Hematopoietic multipotent progenitor cell treated with erythropoietin and hydrocortisone succinate and interleukin-3 and kit ligand, for 15 days (in vitro differentiated cells): ENCODE measurements at places on chromosomes 7 and 10.

DNA sequence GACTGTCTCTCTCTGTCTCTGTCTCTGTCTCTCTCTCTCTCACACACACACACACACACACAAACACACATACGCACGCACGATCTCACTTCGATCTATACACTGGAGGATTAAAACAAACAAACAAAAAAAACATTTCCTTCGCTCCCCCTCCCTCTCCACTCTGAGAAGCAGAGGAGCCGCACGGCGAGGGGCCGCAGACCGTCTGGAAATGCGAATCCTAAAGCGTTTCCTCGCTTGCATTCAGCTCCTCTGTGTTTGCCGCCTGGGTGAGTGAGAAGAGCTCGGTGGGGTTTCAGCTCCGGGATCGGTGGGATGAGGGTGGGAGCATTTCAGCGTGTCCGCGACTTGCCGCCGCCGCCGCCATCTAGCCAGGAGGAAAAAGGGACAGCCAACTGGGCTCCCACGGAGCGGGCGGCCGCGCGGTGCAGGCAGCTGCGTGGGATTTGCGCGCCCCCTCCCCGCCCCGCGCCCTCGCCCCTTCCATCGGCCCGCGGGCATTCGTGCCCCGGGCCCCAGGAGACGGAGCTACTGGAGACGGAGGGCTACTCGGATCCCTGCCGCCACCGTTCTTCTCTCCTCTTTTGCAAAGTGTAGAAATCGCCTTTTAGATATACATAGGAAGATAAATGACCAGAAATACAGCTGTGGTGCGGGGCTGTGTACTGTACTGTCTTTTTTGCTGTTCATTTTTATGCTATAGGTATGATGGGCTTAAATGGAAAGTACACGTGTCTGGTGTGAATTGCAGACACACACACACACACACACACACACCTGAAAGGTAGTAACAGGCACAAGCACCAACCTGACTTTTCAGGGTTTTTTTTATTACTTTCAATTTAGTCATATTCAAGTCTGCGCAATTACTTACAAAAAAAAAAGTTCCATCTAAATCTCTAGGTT lies 581 bp downstream of the PTPRZ1 start:
- DNase-seq: no peak

DNA sequence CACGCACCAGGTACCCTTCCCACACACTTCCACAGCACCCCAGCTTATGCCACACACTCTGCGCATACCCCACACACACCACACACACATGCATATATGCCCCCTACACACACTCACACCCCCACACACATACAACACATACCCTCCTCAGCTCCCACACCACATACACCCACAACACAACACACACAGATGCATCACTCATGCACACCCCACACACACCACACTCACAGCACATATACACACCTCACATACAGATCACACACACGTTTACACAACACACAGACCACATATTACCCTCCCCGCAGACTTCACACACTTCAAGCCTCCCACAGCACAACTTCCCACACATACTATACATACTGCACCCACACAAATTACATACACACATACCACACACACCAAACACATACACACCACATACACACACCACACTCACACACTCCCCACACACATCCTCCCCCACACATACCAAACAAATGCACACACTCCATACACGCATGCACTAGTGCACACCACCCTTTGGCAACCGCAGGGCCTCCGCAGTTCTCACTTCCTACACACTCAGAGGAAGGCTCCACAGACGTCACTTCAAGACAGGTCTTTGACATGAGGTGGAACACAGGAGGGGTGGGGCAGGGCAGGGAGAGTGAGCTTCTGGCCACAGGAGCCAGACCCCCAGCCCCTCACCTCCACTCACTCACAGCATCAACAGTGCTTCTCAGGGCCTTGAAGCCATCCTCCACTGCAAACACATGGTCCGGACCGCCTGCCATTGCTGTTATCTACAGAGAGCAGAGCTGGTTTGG lies 18.5 kb upstream of the ANTXRL start:
- DNase-seq: no peak

- DNase-seq: no peak
These were observed 142.9 kb downstream of the CDH23 start for GRCh38 chr10:71539442-71540118.

GRCh38 chr7:113013761-113014449 lies 72.7 kb downstream of the GPR85 start:
- DNase-seq: no peak

- no peak for DNase-seq
These were observed 12.0 kb downstream of the MTG1 start for GRCh38 chr10:133405844-133406527.

DNA sequence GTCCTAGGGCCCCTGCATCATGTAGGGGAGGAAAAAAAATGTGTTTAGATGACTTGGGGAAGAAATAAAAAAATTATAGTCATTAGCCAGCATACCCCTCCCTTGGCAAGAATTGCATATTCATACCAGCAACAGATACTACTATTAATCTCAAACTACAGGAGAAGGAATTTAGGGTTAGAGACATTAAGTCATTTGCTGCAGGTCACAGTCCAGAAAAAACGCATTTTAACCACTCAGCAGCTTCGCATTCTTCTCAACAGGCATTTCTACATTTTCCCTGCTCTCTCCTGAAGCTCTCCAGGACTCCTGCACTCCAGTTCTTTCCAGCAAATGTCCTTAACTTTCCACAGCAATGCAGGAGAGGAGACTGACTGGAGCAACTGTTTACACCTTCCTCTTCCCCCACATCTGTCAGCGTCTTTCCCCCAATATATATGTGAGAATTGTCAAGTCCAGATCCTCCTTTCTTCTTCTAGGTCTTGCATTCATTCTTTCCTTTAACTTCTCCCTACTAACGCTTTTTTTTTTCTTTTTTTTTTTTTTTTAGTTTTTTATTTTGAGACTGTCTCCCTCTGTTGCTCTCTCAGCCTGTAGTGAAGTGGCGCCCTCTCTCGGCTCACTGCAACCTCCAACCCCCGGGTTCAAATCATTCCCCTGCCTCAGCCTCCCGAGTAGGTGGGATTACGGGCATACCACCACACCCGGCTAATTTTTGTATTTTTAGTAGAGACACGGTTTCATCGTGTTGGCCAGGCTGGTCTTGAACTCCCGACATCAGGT lies 35.6 kb downstream of the PRPS1L1 start:
- no peak for DNase-seq

DNA sequence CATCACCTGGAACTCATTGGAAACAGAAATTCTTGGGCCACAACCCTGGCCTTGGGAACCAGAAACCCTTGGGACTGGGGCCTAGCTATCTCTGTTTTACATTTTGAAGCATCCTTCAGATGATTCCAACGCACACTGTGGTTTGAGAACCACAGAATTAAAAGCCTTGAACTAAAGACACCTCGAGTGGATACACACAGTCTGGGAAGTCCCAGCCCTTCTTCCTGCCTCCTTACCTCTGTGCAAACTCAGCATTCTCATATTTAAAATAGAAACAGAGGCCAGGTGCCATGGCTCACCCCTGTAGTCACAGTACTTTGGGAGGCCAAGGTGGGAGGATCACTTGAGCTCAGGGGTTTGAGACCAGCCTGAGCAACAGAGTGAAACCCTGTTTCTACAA lies 12.9 kb downstream of the NPFFR1 start:
- no peak for DNase-seq
